Sigmoid colon (tissue), 7 donors: ENCODE measurements at places on chromosomes 12 and 14. TPM values are rescaled to one million over a fixed set of nuclear protein-coding genes. Genes with fewer than 3 reads are reported as not detected.

The NTS gene
- not detected for polyA plus RNA-seq

- H3K4me3 ChIP-seq, result no peak overlapping the region
- no peaks in the 10 kb centered on the region for H3K27me3 ChIP-seq
- no peaks in the 10 kb centered on the region for H3K4me1 ChIP-seq
- no peak for DNase-seq
These were observed 161.6 kb downstream of the PIK3C2G start for GRCh38 chr12:18422871-18423270.

The TAS2R8 gene
- polyA plus RNA-seq, result not detected

DNA sequence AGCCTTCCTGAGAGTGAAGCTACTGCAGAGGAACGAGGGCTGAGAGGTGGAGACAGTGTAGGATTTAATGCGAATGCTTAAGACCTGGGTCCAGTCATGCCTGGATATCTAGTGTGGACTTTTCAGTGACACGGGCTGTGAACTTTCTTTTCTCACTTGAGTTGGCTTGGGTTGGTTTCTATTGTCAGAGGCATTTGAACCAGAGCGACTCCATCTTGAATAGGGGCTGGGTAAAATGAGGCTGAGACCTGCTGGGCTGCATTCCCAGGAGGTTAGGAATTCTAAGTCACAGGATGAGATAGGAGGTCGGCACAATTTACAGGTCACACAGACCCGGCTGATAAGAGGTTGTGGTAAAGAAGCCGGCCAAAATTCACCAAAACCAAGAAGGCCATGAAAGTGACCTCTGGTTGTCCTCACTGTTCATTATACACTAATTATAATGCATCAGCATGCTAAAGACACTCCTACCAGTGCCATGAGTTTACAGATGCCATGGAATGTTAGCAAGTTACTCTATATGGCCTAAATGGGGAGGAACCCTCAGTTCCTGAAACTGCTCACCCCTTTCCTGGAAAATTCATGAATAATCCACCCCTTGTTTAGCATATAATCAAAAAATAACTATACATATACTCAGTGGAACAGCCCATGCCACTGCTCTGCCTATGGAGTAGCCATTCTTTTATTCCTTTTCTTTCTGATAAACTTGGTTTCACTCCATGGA lies 34.2 kb upstream of the TMCC3 start:
- no peak for DNase-seq
- H3K36me3 ChIP-seq, result no peaks in the 10 kb centered on the region
- peaks cover 7% of the 10 kb centered on the region for H3K4me1 ChIP-seq
- H3K27me3 ChIP-seq, result no peaks in the 10 kb centered on the region
- no peak overlapping the region for H3K4me3 ChIP-seq

DNA sequence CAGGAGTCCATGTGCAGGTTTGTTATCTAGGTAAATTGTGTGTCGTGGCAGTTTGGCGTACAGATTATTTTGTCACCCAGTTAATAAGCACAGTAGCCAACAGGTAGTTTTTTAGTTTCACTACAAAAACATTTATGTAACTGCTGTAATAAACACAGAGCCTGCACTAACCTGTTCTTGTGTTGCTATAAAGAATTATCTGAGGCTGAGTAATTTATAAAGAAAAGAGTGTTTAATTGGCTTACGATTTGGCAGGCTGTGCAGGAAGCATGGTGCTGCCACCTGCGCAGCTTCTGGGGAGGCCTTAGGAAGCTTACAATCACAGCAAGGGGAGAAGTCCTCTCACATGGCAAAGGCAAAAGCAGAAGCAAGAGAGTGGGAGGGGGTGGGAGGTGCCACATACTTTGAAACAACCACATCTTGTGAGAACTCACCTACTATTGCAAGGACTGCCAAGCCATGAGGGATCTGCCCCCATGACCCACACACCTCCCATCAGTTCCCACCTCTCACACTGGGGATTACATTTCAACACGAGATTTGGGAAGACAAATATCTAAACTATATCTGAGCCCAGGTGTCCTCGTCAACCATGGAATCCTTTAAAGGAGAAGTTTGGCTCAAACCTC lies 266.4 kb upstream of the GRIP1 start:
- H3K27ac ChIP-seq, result no peak overlapping the region
- peaks cover 8% of the 10 kb centered on the region for H3K4me1 ChIP-seq
- no peak for DNase-seq
- H3K27me3 ChIP-seq, result no peaks in the 10 kb centered on the region
- no peak overlapping the region for H3K4me3 ChIP-seq

DNA sequence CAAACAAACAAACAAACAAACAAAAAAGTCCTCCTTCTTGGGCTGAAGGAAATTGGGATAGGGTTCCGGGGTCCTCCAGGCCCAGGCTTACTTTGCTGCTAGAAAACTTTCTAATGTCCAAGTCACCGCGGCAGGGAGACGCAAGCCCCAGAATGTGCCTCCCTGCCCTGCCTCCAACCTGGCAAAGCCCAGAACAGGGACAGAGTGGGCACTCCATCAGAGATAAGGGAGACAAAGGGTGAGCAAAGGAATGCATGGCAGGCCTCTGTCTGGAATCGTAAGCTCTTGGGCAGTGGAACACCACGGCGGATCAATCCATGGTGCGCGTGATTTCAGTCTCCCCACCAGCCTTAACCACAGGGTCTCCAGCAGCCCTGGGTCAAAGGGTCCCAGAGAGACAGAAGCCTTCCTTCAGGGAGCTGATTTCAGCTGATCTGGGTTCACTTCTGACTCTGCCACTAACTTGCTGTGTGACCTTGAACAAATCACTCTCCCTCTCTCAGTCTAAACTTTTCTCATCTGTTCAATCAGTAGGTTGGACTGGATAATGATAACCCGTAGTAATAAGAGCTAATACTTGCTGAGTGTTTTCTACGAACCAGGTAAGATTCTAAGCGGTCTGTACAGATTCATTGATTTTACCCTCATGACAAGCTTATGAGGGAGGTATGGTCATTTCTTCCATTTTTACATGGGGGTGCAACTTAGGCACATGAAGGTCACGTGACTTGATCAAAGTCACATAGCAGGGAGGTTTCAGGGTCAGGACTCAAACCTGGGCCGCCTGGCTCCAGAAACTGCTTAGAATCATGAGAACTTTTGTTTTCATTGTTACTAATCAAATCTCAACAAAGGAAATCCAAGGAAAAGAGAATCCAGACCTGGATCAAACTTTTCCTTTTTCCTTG lies 12.7 kb downstream of the RILPL1 start:
- peaks cover 63% of the 10 kb centered on the region for H3K36me3 ChIP-seq
- no peak overlapping the region for H3K4me3 ChIP-seq
- H3K27ac ChIP-seq, result no peak overlapping the region

DNA sequence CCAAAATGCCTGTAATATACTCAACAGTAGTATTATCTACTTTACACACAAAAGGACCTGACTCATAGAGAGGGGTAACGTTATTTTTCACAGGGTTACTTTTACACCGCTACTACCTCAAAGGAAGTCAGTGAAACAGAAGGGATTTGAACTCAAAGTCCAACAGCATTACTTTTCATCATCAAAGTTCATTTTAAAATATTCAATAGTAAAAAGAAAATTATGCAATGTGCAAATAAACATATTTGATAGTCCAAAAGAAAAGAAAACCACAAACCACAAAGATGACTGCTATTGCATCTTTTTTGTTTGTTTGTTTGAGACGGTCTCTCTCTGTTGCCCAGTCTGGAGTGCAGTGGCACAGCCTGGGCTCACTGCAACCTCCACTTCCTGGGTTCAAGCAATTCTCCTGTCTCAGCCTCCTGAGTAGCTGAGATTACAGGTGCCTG lies 15.5 kb downstream of the KIF21A start:
- no peak overlapping the region for H3K27ac ChIP-seq
- no peaks in the 10 kb centered on the region for H3K4me1 ChIP-seq
- no peak overlapping the region for H3K4me3 ChIP-seq
- no peak for DNase-seq
- H3K27me3 ChIP-seq, result no peaks in the 10 kb centered on the region
- H3K36me3 ChIP-seq, result no peaks in the 10 kb centered on the region

- H3K4me1 ChIP-seq, result no peaks in the 10 kb centered on the region
- no peak overlapping the region for H3K4me3 ChIP-seq
- H3K27me3 ChIP-seq, result no peaks in the 10 kb centered on the region
- no peaks in the 10 kb centered on the region for H3K36me3 ChIP-seq
These were observed 84.2 kb downstream of the PIWIL1 start for GRCh38 chr12:130421896-130422295.

The NRDE2 gene
- polyA plus RNA-seq, result 4.8 TPM

DNA sequence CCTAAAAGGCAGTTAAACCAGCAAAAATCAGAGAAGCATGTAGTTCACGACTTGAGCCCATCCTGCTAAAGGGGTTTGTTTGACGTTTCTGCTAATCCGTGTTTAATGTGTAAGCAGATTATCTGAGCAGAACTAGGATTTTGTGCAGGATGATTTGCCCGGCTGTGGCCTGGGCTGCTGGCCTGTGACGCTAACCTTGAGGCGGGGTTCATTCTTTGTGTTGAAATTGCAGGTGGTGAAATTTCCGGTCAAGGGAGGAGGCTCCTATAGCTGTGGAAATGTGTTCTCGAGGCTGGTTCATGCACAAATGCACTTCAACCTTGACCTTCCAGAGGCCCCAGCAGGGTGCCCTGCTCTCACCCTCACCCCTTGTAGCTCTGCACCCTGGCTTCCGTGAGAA lies 63.7 kb downstream of the SLC24A4 start:
- no peak overlapping the region for H3K4me3 ChIP-seq
- no peak for DNase-seq
- no peaks in the 10 kb centered on the region for H3K4me1 ChIP-seq
- no peaks in the 10 kb centered on the region for H3K27me3 ChIP-seq

DNA sequence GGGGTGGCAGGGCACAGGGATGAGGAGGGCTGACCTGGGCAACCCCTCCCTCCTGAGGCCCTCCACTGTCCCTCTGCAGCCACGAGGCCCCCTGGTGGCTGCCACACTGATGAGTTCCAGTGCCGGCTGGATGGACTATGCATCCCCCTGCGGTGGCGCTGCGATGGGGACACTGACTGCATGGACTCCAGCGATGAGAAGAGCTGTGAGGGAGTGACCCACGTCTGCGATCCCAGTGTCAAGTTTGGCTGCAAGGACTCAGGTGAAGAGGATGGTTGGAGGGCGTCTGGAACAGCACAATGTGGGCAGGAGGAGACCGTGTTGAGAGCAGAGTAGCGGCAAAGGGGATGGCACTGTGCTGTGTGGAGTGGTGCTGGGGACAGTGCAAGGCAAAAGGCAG lies 25.7 kb upstream of the LRP1-AS start:
- no peak overlapping the region for H3K4me3 ChIP-seq
- no peak for DNase-seq
- peaks cover 29% of the 10 kb centered on the region for H3K36me3 ChIP-seq
- H3K27me3 ChIP-seq, result no peaks in the 10 kb centered on the region
- H3K4me1 ChIP-seq, result peaks cover 16% of the 10 kb centered on the region
- H3K27ac ChIP-seq, result peak overlapping the region; percentile 59

- H3K27me3 ChIP-seq, result no peaks in the 10 kb centered on the region
- H3K36me3 ChIP-seq, result no peaks in the 10 kb centered on the region
- H3K4me1 ChIP-seq, result no peaks in the 10 kb centered on the region
- peak overlapping the region; percentile 16 for H3K27ac ChIP-seq
These were observed 3.9 kb upstream of the TMTC2 start for GRCh38 chr12:82682851-82683261.

The ING4 gene
- 37.8 TPM for polyA plus RNA-seq

The NYNRIN gene
- 6.5 TPM for polyA plus RNA-seq

The MFAP5 gene
- polyA plus RNA-seq, result 36.0 TPM

DNA sequence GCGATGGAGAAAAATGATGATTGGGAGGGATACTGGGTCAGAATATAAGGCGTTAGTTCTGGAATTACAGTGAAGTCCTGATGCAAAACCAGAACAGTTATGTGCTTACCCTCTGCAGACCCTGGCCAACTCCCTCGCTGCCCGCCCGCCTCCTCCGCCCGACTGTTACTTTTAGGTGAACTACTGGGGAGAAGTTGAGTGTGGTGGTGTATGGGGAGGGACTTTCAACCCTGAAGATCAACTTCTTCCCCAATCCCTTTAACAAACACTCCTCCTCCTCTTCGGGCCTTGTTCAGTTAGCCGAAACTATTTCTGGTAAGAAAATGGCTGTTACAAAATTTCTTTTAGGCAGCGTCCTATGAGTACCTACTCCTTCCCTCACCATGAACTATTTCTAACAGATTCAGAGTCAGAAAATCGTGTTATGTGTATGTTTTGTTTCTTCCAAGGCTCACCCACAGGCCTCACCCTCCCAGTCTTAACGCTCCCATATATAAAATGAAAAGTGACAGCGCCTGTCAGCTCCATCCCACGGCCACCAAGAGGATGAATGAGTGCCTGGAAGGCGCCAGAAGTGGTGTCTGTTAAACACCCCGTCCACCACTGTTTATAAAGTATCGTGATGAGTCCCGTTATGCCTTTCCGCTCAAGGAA lies 1.3 kb downstream of the FBXO33 start:
- H3K27me3 ChIP-seq, result no peaks in the 10 kb centered on the region
- H3K4me1 ChIP-seq, result peaks cover 46% of the 10 kb centered on the region

The CRACR2A gene
- polyA plus RNA-seq, result 11.4 TPM

The AJUBA gene
- polyA plus RNA-seq, result 6.0 TPM

GRCh38 chr14:75514673-75515628 lies 7.3 kb upstream of the BATF start:
- peak overlapping the region; percentile 43 for H3K4me3 ChIP-seq
- H3K36me3 ChIP-seq, result no peaks in the 10 kb centered on the region
- DNase-seq, result no peak
- no peaks in the 10 kb centered on the region for H3K27me3 ChIP-seq

DNA sequence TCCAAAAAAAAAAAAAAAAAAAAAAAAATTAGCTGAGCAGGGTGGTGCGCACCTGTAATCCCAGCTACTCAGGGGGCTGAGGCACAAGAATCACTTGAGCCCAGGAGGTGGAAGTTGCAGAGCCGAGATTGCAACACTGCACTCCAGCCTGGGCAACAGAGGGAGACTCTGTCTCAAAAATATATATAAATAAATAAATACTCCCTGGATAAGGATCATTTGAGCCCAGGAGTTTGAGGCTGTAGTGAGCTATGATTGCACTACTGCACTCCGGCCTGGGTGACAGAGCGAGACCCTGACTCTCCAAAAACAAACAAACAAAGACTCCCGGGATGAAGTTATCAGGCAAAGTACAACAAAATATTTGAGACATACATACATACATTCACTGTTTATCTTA lies 3.3 kb upstream of the NAA25 start:
- DNase-seq, result no peak
- H3K36me3 ChIP-seq, result no peaks in the 10 kb centered on the region
- H3K4me3 ChIP-seq, result no peak overlapping the region
- H3K27ac ChIP-seq, result no peak overlapping the region
- H3K27me3 ChIP-seq, result no peaks in the 10 kb centered on the region
- peaks cover 11% of the 10 kb centered on the region for H3K4me1 ChIP-seq

- H3K27me3 ChIP-seq, result no peaks in the 10 kb centered on the region
- H3K36me3 ChIP-seq, result no peaks in the 10 kb centered on the region
- no peak for DNase-seq
- H3K4me1 ChIP-seq, result no peaks in the 10 kb centered on the region
- H3K27ac ChIP-seq, result no peak overlapping the region
- no peak overlapping the region for H3K4me3 ChIP-seq
These were observed 353.7 kb downstream of the APAF1 start for GRCh38 chr12:98998697-98999299.

- H3K27me3 ChIP-seq, result no peaks in the 10 kb centered on the region
- no peak overlapping the region for H3K4me3 ChIP-seq
- no peak overlapping the region for H3K27ac ChIP-seq
- H3K36me3 ChIP-seq, result no peaks in the 10 kb centered on the region
These were observed 1331.9 kb downstream of the AACS start for GRCh38 chr12:126397071-126397581.
